ENCODE measurements at places on chromosomes 2 and 18.

DNA sequence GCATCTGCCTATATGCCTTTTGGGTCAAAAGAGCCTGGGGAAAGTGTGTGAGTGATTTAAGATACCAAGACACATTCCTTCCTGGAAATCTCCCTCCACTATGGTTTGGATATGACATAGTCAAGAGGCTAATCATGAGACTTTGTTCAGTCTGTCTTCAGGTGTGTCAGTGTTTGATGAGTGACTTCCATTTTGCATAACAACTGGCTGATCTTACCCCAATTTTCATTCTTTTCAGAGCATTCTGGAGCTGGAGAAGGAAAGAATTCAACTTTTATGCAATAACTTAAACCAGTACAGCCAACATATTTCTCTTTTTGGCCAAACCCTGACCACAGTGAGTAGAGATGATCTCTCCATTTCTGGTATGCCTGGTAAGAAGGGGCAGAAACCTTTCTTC, 39.4 kb downstream of the SPC25 start:
- no peak for DNase-seq

GRCh38 chr2:205176546-205176945, 505.8 kb upstream of the NRP2 start:
- no peak for DNase-seq

- no peak for DNase-seq
Observed at GRCh38 chr2:151518802-151519201, 109.1 kb downstream of the RIF1 start.

DNA sequence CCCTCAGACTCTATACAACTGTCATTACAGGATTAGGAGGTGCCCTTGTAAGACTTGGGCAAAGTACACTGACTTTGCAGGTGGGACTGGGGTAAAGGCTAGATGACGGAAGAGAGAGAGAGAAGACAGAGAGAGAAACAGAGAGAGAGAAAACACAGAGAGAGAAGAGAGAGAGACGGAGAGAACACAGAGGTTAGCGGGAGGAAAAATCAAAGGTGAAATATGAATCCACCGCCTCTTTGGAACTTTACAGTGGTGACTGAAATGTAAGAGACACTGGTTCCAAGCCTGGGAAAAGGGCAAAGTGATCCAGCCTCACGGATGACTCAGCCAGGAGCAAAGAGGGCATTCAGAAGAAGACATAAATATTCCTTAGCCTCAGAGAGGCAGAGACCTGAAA, 25.1 kb upstream of the CAB39 start:
- no peak for DNase-seq

- peak; percentile 94 for DNase-seq
Observed at GRCh38 chr2:27932396-27932795, 41.9 kb downstream of the BABAM2 start.

DNA sequence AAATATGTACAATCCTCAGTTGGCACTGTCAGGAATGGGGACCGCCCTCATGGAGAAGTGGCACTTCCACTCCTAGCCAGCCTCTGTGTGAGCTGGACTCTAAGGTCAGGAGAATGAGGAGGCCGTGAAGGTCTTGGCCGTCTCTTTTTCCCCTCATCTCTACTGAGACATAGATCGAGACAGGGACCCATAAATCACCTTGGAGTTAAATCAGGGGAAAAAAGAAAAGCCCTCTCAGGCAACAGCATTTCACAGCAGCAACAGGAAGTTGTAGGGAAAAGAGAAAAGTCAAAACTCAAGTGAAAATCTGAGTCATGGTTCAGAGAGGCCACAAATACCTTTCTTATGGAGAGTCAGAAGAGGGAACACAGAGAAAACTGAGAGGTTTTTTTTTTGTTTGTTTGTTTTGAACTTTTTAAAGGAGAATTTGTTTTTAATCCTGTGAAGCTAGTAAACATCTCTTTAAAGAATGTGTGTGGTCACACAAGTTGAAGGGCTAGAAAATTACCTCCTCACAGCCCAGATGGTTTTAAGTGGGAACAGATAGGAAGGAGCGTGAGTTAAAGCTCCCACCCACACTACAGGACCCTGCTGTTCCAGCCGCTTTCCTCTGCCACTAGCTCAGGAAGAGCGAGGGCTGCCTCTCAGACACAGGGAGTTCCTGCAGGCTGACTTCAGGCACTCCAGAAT, 30.6 kb upstream of the CYP1B1 start:
- DNase-seq = peak; percentile 19

DNA sequence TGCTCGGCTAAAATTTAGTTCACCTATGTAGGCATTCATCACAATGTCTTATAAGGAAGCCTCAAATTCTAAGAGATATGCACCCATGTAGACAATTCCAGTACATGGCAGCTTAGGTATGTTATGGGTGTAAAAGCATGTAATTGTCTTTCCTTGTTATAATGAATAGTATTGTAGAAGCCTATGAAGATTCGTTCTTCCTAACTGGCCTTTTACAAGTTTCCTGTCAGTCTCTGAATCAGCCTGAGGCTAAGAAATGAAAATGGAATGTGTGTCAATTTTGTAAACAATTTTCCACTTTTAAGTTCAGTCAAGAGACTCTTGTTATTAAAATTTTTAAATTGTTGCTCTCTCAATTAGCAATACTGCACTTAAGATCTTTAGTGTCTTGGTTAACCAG, 189.9 kb upstream of the GALNT5 start:
- no peak for DNase-seq

DNA sequence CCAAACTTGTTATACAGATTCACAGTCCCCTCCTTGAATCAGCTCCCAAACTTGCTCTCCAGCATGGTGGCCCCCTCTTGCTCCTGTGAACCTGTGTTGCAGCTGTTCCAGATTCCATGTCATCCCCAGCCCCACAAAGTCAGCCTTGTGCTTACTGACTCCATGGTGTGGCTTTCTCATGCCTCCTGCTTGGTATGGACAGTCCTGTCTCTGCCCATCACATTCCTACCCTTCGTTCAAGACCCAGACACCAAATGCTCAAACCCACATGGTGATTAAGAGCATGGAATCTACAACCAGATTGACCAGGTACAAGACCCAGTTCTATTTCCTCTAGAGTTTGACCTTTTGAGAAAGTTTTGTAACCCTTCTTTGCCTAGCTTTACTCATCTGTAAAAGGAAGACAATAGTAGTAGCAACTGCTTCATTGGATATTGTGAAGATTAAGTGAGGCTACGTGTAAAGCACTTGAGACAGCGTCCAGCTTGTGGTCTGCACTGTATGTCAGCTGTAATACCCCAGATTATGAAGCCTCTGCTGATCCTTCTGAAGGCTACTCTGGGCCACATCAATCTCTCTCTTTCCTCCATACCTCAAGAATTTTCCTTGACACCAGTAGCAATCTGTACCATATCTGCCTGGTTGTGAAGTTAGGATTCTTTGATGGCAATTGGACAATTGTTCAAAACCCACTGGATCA, 146.4 kb upstream of the HAAO start:
- no peak for DNase-seq

- DNase-seq = no peak
Observed at GRCh38 chr2:191938779-191939178, 91.9 kb upstream of the CAVIN2 start.

Measured in foreskin keratinocyte (primary cell).